ENCODE measurements at places on chromosomes 7 and 10.

- DNase-seq = no peak
These were observed 123.6 kb downstream of the TCF7L2 start for GRCh38 chr10:113073549-113074189.

DNA sequence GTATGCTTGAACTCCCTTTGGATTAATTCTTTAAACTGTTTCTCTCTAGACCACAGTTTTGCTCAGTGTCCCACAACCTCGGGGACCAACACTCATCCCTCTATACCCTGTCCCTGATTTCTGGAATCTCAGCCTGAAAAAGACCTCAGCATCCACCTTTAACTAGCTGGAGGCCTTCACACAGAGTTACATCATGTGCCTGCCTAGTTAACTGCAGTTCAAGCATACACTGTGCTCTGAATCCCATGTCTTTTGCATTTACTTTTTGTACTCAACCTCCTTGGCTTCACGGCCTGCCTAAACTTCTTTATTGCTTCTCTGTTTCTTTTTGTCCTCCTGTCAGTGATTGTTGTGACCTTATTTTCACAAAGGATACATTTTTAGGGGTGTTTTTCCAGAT, 66.7 kb downstream of the PRKG1 start:
- DNase-seq = no peak

DNA sequence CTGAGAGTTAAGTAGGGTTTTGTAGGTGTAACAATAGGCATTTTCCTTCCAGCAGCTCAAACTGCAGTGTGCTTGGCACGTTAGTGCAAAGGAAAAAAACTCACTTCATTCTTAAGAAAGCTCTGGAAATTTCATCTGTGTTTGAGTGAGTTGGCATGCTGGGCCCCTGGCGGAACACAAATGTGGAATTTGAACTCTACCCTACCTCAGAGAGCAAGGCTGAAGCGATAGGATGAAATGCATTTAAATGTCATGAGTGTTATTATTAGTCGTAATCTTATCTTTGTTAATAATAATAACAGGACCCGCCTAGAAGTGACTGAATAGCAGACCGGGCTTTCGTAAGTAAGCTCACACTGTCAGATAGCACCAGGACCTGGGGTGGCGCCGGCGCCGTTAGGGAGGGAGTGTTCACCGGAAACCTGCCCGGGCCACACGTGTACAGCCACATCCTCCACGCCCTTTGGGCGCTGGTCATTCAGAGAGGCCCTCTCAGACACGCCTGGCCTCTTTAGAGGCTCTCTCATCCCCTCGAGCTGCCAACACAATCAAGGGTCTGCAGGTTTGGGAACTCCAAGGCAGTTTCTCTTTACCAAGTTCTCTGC, 63.5 kb downstream of the GRK5 start:
- peak; percentile 33 for DNase-seq

GRCh38 chr7:91083855-91084644, 180.2 kb upstream of the FZD1 start:
- no peak for DNase-seq

GRCh38 chr7:96538632-96539031, 171.0 kb downstream of the SEM1 start:
- DNase-seq = no peak

GRCh38 chr7:13731643-13732042, 257.8 kb downstream of the ETV1 start:
- no peak for DNase-seq

GRCh38 chr10:48231699-48232315, 42.7 kb downstream of the FRMPD2 start:
- DNase-seq = no peak

GRCh38 chr7:82676777-82677463, 233.3 kb upstream of the CACNA2D1 start:
- DNase-seq = no peak

DNA sequence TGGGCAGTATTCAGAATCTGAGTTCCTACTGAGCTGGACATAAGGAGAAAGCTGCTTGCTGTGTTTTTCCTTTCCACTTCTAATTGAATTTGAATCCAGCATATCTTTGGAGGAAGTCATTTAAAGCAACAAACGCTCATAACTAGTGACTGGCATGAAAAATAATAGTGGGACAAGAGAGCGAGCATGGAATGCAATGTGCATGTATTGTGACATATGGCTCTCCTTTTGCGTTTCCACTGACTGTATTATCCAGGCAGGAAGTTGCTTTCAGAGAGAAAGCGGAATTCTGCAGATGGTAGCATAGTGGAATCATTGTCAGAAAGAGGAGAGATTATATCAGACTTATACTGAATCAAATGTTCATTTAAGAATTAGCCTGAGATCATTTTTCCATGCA, 368.6 kb downstream of the REEP3 start:
- DNase-seq = no peak

DNA sequence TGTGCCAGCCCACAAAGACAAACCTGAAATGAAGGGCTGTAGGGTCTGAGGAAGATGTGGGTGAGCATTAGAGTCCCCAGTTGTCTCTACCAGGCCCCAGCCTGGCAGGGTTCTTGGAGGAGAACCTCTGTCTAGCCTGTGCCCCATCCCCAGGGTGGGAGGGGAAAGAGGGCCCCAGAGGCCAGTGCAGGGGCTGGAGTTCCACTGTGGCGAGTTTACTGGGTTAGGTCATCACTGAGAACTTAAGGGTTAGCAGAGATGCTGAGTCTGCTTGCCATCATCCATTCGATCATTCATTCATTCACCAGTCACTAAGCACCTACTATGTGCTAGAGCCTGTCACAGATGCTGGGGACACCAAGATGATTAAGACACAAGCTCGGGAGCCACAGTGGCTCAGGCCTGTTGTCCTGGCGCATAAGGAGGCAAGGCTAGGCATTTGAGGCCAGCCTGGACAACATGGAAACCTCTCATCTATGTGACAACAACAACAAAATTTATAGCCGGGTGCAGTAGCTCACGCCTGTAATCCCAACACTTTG, 2.6 kb downstream of the ANKRD2 start:
- no peak for DNase-seq

GRCh38 chr10:11695779-11696178, 46.4 kb upstream of the ECHDC3 start:
- DNase-seq = no peak
